ENCODE measurements at places on chromosomes 7 and 10. TPM values are rescaled to one million over a fixed set of nuclear protein-coding genes. Genes with fewer than 3 reads are reported as not detected.
A peak's percentile ranks its signal among the peaks of the same experiment; 100 is the strongest.

DNA sequence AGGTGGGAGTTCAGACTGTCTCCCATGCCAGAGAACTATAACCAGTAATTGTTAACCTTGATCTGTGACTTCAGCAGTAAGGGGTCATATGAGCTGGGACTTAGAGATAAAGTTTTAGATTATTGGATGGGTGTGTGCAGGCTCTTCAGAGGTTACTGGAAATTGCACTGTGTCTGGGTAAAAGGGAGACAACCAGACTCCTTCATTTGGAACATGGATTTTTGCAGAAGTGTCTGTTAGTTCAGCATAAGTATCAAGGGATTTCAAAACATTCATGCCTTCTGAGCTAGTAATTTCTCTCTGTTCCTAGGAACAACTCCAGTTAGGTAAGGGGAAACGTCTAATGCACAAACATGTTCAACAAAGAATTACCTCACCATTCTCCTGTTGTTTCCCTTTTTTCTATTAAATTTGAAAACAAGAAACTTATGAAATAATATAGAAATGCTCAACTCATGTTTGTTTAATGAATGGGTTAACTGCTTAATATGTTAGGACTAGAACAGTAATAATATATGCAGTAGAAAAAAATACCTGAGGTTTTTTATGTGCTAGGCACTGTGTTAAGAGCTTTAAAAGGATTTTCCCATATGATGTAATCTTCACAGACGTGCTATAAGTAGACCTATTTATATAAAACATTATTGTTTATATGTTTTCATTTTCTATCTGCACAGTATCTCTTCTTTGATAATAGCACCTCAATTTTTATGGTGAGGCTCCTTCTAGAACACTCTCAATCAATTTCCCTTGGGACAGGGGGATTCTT, 233.0 kb downstream of the CACNA2D1 start:
- no peaks in the 10 kb centered on the region for H3K27me3 ChIP-seq
- no peaks in the 10 kb centered on the region for H3K4me1 ChIP-seq
- no peak overlapping the region for H3K27ac ChIP-seq
- H3K36me3 ChIP-seq: no peaks in the 10 kb centered on the region
- H3K4me3 ChIP-seq: no peak overlapping the region

ACSL5 gene
- 32.0 TPM for total RNA-seq

GRCh38 chr10:21318540-21319167, 206.8 kb downstream of the SKIDA1 start:
- no peaks in the 10 kb centered on the region for H3K27me3 ChIP-seq
- no peak overlapping the region for H3K4me3 ChIP-seq
- DNase-seq: no peak
- H3K36me3 ChIP-seq: no peaks in the 10 kb centered on the region

GRCh38 chr10:24900888-24901685, 51.3 kb downstream of the PRTFDC1 start:
- H3K27ac ChIP-seq: peak overlapping the region; percentile 63
- H3K4me3 ChIP-seq: no peak overlapping the region
- DNase-seq: no peak
- H3K27me3 ChIP-seq: no peaks in the 10 kb centered on the region
- H3K36me3 ChIP-seq: no peaks in the 10 kb centered on the region
- H3K4me1 ChIP-seq: peaks cover 38% of the 10 kb centered on the region

RBM48 gene
- total RNA-seq: 13.1 TPM

- H3K27me3 ChIP-seq: peaks cover 5% of the 10 kb centered on the region
- no peaks in the 10 kb centered on the region for H3K36me3 ChIP-seq
- DNase-seq: no peak
- peaks cover 24% of the 10 kb centered on the region for H3K4me1 ChIP-seq
Observed at GRCh38 chr7:93040355-93040754, 77.4 kb downstream of the SAMD9 start.

DNA sequence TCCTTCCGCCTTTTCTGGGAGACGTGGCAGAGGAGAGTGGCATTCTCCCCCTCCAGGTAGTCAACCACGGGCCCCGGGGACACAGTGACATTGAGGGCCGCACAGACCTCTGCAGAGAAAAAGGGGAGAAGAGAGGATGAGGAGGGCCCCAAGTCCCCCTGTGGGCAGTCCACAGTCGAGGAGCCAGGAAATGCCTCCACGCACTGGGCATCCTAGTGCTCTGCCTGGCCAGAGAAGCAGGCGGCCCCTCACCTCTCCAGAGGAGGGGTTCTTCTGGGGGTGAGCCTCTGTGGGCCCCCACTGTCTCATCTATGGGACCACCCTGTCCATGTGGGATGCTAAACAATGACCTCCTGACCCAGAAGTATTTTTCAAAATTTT, 7.4 kb downstream of the VSTM4 start:
- no peaks in the 10 kb centered on the region for H3K36me3 ChIP-seq
- H3K27me3 ChIP-seq: peaks cover 5% of the 10 kb centered on the region
- DNase-seq: no peak

STEAP4 gene
- total RNA-seq: not detected

- H3K36me3 ChIP-seq: no peaks in the 10 kb centered on the region
- no peak overlapping the region for H3K27ac ChIP-seq
- H3K27me3 ChIP-seq: peaks cover 7% of the 10 kb centered on the region
- DNase-seq: no peak
- no peak overlapping the region for H3K4me3 ChIP-seq
Observed at GRCh38 chr10:122045212-122045611, 56.2 kb downstream of the TACC2 start.

DNA sequence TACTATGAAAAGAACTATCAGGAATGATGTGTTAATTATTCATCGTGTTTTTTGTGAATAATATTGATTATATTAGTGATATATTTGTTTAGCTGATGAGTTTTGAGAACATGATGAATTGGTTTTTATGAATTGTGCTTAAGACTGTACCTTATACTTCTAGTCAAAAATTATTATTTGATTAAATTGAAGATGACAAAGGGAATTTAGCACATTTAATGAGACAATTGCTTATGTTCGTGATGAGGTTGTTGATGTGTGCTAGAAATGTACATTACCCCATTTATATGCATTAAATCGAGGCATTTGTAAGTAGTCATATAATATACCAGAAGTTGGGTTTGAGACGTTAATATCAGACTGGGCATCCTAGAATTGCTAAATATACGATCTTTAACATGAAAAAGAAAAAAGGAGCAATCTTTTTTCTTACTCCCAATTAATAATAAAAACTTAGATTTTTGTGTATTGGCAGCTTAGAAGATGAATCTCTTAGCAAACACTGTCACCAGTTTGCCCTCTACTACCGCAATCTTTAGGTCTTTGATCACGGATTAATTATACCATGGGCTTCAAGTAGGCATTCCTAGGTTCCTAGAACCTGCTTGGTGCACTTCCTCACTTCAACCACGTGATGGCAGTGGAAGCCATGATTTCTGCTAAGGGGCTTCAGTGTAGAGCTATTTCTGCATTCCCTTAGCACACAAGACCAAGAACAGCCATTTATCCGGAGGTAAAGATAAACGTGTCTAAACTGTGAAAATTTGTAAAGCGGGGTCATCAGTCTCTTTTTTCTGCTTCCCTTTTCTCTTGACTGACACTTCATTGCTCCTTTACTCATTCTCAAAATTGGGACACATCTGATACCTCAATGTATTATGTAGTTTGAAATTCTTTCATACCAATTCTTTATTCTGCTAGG, 1.6 kb downstream of the KLHDC10 start:
- H3K4me3 ChIP-seq: peak overlapping the region; percentile 91
- H3K27ac ChIP-seq: no peak overlapping the region
- H3K36me3 ChIP-seq: no peaks in the 10 kb centered on the region
- peaks cover 38% of the 10 kb centered on the region for H3K4me1 ChIP-seq
- no peaks in the 10 kb centered on the region for H3K27me3 ChIP-seq

GSAP gene
- 1.1 TPM for total RNA-seq

- peaks cover 14% of the 10 kb centered on the region for H3K36me3 ChIP-seq
- H3K4me3 ChIP-seq: no peak overlapping the region
- no peaks in the 10 kb centered on the region for H3K27me3 ChIP-seq
- no peak overlapping the region for H3K27ac ChIP-seq
- no peak for DNase-seq
- no peaks in the 10 kb centered on the region for H3K4me1 ChIP-seq
Observed at GRCh38 chr7:22872096-22872807, 49.6 kb upstream of the TOMM7 start.

C7orf57 gene
- 0.46 TPM for total RNA-seq

FANK1 gene
- total RNA-seq: 0.42 TPM

LIPM gene
- not detected for total RNA-seq

DNA sequence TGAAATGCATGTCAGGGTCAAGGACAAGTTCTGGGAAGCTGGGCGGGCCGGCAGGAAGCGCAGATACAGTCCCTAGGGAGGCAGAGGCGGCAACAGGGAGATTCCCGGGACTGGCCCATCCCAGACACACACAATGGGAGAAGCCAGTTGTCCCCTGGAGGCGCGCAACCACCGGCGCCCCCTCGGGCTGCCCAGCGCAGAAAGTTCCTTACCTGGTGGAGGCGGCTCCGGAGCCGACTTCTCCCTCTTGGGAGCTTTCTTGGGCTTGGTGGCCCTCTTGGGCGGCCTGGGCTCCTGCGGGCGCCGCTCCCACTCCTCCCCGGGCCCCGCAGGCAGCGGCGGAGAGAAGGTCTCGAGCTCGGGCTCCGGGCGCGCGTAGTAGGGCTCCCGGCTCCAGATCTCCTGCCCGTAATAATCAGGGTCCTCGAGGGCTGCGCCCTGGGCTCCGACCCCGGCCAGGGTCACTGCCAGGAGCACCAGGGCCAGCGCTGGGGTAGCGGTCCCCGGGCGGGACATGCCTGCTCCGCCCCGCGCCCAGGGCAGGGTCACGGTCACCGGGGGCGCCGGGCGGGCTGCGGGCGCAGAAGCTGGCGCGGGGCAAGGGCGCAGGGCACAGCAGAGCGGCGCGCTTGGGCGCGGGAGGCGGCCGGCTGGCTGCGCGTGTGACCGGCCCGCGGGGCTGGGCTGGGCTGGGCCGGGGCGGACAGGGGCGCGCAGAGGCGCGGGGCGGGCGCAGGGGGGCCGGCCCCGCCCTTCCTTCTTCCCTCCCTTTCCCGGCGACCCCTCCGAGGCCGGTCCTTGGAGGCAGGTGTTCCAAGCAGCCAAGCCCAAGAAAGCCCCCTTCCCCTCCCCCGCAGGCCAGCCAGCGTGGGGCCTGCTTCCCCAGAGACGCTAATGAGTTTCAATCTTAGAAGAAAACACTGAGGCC, at the start of gene CPXM2:
CPXM2 (minus strand) TSS at position 664 of the 928 bp plus-strand sequence; CDS start at position 516, 148 bp downstream.
- peaks cover 25% of the 10 kb centered on the region for H3K27me3 ChIP-seq
- no peak for DNase-seq
- no peaks in the 10 kb centered on the region for H3K36me3 ChIP-seq
- no peaks in the 10 kb centered on the region for H3K4me1 ChIP-seq
- no peak within 1 kb of the TSS for H3K27ac ChIP-seq
- H3K4me3 ChIP-seq: no peak within 1 kb of the TSS

GFRA1 gene
- 0.11 TPM for total RNA-seq

ALOX5 gene
- total RNA-seq: 0.26 TPM

DNAAF5 gene
- total RNA-seq: 31.5 TPM

HOXA3 gene
- total RNA-seq: not detected

DNA sequence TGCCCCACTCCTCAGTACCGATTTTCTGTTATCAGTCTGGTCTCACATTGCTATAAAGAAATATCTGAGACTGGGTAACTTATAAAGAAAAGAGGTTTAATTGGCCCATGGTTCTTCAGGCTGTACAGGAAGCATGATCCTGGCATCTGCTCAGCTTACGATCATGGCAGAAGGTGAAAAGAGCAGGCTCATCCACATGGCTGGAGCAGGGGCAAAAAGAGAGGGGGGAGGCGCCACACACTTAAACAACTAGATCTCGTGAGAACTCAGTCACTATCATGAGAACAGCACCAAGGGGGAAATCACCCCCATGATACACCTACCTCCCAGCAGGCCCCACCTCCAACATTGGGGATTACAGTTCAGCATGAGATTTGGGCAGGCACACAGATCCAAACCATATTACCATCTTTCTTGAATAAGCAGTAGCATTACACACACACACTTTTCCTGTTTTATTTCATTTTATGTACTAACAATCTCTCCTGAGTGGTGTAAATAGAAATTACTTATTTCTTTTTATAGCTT, 53.3 kb downstream of the TRIM24 start:
- H3K27ac ChIP-seq: no peak overlapping the region
- no peaks in the 10 kb centered on the region for H3K27me3 ChIP-seq
- H3K36me3 ChIP-seq: peaks cover 63% of the 10 kb centered on the region
- DNase-seq: no peak

- no peak overlapping the region for H3K27ac ChIP-seq
- no peaks in the 10 kb centered on the region for H3K36me3 ChIP-seq
- H3K4me3 ChIP-seq: no peak overlapping the region
- peaks cover 2% of the 10 kb centered on the region for H3K27me3 ChIP-seq
- peak; percentile 84 for DNase-seq
Observed at GRCh38 chr10:25875556-25876165, 58.4 kb upstream of the MYO3A start.

DNA sequence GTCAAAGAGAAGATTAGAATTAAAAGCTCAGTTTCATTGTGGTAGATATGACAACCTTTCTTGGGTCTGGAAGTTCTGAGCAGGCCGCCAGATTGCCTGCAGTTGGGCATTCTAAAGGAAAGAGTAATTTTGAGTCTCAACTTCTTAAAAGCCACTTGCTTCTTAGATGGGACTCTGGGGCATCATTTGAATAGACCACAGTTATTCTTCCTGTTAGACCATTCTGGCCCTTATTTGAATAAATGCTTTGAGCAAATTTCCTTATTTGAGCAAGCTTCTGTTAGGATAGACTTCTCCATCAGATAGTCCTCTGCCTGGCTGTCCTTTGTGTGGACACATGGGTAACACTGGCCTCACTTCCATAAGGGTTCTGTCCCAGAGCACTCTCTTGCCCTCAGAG, 40.2 kb downstream of the SND1 start:
- H3K36me3 ChIP-seq: peaks cover 59% of the 10 kb centered on the region
- H3K27ac ChIP-seq: no peak overlapping the region
- H3K4me3 ChIP-seq: no peak overlapping the region
- no peaks in the 10 kb centered on the region for H3K27me3 ChIP-seq
- H3K4me1 ChIP-seq: peaks cover 9% of the 10 kb centered on the region
- no peak for DNase-seq

Measured in activated CD4-positive, alpha-beta T cell treated with anti-CD3 and anti-CD28 coated beads for 36 hours (primary cell).